Activated CD4-positive, alpha-beta T cell treated with anti-CD3 and anti-CD28 coated beads, Interleukin-2, amount 10 ng/mL, durations not matched to agents 7 days and 5 days (primary cell): ENCODE measurements at places on chromosomes 2 and 18.

DNA sequence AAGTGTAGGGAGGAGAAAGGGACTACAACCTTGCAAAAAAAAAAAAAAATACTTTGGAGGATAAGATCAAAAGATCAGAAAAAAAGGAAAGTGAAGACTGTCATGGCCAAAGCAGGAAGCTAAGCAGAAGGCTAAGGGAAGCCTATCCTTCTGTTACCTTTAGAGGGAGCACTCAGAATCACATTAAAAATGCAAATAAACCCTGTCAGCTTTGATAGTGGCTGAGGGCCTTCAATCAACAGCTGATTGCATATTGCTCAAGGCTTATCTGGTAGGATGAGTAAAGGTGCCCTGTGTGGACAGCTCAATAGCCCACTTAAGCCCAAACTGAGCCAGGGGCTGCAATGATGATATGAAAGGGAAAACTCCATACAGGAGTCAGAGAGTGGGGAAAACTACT is 1021.2 kb downstream of the LRP1B start:
- no peak for DNase-seq

- DNase-seq = no peak
Measured at GRCh38 chr2:101587251-101587650, 110.3 kb upstream of the MAP4K4 start.

GRCh38 chr2:99900556-99900955 is 241.8 kb downstream of the AFF3 start:
- no peak for DNase-seq

GRCh38 chr2:172811027-172811426 is 75.4 kb downstream of the RAPGEF4 start:
- DNase-seq = no peak

DNA sequence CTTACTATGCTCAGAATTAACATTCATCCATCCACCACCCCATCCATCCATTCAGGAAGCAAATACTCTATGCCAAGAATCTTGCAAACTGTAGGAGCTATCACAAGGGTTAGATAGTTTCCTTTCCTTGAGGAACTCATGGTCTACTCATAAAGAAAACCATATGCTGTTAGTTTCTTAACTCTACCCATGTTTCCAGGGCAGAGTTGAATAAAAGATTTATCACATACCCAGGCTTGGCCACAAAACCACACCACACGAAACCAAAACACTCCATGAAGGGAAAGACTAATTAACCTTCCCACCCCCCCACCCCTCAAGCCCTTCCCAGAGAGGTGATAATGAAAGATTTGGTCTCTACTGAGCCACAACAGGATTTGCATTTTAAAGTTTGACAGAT is 23.7 kb upstream of the MSGN1 start:
- DNase-seq = no peak

DNA sequence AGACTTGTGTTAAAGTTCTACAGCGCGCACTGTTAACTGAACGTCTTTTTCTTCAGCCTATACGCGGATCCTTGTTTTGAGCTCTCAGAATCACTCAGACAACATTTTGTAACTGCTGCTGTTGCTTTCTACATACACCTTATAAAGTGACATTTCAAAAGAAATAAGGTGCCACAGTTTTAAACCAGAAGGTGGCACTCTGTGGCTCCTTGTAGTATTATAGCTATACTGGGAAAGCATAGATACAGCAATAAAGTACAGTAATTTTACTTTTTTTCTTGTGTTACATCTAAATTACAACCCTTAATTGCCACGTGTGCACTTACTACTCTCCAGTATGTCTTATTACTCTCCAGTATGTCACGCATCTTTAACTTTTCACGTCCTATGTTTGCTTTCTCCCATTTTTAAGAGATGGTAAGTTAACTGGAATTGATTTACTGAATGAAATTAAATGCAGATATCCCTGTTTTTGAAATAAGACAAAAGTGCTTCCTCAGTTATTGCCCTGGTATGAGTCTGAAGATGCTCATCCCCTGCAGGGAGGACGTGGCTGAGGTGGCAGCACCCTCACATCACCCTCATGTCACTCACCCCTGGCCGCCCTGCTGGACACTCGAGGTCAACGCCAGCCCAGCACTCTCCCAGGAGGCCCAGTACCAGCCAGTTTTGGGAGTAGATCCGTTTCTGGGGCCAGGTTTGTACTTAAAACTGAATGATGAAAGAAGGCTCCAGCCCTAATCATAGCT is 37.8 kb downstream of the GORASP2 start:
- no peak for DNase-seq

GRCh38 chr2:74313497-74313896 is 29.7 kb downstream of the SLC4A5 start:
- DNase-seq = no peak

GRCh38 chr2:153163055-153163454 is 315.5 kb downstream of the RPRM start:
- no peak for DNase-seq

DNA sequence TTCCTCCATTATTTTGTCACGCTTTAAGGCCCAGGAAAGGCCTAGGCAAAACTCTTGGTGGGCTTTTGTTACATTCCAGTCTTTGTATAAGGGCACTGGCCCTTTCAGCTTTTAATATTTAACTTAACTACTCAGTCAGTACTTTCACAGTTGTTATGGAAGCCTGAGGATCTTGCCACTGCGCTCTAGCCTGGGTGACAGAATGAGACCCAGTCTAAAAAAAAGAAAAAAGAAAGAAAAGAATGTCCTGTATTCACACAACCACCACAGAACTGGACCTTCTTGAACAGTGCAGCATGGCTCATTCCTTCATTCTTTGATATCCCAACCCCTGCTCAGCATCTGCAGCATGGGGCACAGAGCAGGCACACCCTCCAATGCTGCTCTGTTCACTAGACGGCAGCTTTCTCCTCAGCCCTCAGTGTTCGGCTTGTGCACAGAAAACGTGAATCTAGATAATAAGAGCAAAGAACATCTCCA is 93.4 kb upstream of the MSH2 start:
- no peak for DNase-seq

GRCh38 chr18:26262156-26262555 is 35.9 kb downstream of the TAF4B start:
- DNase-seq = no peak

DNA sequence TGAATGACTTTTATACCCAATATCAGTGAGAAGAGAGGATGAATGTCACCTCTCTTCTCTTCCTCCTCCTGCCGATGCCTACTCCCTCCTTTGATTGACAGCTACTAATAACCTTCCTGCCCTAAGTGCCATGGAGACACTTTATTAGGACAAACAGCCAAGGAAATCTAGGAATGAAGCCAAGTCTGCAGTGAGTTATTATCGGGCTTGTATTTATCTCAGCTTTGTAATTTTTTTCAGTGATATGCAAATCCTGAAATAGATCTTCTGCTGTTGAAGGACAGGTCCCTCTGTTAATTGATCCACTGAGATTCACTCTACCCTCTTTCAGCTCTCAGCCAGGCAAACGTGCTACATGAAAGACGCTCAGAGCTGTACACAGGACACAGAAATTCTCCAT is 686.7 kb downstream of the TMEM182 start:
- DNase-seq = no peak

DNA sequence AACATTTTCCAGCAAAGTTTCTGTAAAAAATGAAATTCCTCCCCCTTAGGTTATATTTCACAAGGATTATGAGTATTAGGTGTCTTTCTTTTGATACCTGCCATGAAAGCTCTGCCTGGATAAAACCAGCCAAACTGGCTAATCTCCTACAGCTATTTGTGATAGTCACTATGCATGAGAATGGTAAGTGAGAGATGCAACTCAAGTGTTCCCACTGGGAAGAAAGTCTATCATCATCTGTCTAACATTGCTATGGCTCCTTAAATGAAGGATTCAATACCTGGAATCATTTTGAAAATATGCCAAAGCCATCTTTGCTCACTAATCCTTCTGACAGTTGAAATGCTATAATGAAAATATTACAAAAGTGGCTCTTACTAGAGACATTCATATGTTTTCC is 339.9 kb upstream of the LRRTM4 start:
- DNase-seq = no peak

GRCh38 chr2:61910603-61911002 is 5.1 kb downstream of the COMMD1 start:
- no peak for DNase-seq

GRCh38 chr2:217858519-217859491 is 144.0 kb downstream of the TNS1 start:
- no peak for DNase-seq

DNA sequence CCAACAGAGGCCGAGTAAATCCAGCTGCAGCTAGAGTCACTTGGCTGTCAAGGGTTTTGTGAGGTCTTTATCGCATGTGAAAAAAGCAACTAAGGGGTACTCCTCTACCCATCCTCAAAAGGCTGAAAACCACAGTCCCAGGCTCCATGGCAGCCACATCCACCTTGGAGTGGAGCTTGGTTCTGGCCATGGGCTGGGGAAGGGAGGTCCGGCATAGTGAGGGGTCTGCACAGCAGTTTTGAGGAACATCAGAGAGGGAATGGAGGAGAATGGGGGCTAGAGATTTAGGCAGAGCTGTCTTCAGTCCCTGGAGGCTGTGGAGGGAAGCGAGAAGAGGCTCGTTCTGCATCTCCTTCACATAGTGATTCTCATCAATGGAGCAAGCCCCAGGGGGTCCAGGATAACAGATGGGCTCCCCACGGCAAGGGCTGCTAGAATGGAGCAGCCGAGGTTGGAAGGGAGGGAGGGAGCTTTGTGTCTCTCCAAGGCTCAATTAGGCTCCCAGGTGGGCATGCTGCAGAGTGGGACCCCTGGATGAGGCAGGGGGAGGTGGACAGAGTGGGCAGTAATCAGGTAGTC is 21.0 kb downstream of the MROH2A start:
- no peak for DNase-seq

DNA sequence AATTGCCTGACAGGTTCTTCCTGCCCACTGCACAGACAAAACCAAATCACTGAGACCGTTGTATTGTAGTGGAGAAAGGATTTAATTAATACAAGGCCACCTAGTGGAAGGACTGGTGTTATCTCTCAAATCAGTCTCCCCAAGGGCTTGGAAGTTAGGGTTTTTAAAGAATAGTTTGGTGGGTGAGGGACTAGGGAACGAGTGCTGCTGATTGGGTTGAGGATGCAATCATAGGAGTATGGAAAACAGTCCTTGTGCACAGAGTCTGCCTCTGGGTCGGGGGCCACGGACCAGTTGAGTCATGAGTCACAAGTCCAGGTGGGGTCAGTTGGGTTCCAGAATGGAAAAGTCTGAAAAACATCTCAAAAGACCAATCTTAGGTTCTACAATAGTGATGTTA is 89.1 kb downstream of the B3GNT2 start:
- DNase-seq = no peak

- DNase-seq = no peak
Measured at GRCh38 chr2:176075481-176075880, 8.3 kb downstream of the EVX2 start.

DNA sequence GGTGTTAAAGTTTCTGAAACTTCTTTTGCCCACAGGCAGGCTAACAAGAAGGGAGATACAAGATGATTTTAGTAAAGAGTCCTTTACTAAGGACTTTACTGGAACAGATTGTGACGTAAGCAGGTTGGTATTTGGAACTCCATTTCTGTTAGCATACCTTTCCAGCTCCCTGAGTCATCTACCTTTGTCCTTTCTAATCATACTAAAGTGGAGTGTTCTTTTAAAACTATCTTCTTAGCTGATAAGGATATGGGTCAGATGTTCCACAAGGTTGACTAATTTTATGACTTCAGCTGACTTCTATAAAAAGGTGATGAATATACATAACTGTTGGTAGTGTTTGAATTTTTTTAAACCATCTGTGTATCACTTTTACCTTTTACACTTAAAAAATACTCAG is 21.1 kb downstream of the UGP2 start:
- DNase-seq = no peak

- no peak for DNase-seq
Measured at GRCh38 chr2:209790066-209790728, 18.6 kb downstream of the UNC80 start.

DNA sequence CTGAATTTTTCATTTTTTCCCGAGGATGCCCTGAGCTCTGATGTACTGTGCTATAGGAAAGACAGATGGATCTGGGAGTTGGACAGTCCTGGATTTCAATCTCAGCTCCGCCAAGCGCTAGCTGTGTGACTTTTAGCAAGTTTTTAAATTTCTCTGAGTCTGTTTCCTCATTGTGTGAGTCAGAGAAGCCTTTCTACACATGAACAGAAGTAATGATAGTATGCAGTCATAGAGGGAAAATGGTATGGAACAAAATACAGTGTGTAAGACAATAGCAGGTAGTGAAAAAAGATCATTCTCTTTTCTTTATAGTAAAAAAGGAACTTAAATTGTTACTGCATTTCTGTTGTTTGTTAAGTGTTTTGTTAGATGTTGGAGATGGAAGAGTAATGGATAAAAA is 52.4 kb upstream of the PPM1B start:
- no peak for DNase-seq

DNA sequence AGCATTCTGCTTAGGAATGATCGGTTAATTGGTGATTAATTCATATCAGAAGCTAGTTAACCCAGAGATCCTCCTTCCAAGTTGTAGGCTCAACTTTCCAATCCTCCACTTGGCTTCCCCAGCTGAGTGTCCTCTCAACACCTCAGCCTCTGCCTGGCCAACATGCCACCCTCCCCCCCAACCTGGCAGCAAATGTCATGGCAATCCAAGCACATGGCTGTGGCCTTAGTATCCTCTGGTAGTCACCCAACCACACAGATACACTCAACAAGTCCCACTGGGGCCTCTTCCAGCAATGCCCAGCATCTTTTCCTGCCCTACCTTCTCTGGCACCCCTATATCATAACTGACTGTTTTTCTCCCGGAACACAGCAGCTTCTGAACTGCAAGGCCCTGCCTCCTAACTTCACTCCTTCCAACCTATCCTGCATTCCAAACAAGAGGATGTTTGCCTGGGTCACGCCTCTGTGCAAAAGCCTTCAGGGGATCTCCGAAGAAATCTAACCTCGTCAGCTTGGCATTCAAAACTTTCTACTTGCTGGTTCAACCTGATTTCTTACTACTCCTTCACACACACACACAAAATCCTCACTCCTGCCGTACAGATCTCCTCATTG is 195.0 kb downstream of the CYP26B1 start:
- DNase-seq = no peak

DNA sequence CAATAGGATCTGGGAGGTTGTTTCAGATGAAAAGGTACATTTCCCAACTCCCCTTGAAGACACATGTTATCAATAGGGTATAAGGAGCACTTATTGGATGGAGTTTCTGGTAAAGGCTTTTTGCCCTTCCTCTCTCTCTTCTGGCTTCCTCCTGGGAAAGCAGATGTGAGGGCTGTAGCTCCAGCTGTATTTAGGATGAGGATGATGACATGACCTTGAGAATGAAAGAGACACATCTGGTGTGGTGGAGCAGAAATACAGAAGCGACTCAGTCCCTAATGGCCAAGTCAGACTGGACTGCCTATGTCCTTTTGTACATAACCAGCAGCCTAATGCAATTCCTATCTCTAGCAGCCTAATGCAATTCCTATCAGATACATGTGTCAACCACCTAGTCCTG is 100.9 kb upstream of the NXPH2 start:
- no peak for DNase-seq
